ENCODE measurements at places on chromosomes 6 and 20.

DNA sequence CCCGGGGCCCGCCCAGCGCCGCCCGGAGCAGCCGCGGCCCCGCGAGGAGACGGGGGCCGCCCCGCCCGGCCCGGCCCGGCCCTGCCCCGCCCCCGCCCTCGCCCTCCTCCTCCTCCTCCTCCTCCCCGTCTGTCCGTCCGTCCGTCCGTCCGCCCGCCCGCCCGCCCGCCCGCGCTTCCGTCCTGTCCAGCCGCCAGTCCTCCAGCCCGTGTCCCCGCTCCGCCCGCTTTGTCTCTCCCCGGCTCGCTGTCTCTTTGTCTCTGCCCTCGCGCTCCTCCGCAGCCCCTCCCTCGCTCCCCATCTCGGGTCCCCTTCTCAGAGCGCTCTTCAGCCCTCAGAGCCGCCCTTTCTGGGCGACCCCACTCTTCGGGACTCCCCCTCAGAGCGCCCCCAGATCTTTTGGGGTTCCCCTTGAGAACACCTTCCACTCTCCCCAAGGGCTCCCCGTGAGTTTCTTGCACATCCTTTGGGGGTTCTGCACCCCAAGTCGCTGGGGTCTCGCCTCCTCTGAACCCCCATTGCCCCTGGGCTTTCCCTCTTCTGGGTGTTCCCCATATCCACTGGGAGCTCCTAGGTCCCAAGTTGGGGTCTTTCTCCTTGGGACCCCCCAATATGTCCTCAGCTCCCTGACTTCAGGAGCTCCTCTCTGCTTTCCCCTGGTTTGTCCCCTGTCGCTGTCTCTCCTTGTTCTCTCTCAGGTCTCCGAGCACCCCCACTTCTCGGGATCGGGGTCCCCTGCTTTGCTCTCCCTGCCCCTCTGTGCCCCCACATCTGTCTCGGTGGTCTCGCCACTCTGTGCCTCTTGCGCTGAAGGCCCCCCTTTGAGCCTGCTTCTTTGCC is 79.5 kb upstream of the MYL9 start:
- DNase-seq, result peak; percentile 73

DNA sequence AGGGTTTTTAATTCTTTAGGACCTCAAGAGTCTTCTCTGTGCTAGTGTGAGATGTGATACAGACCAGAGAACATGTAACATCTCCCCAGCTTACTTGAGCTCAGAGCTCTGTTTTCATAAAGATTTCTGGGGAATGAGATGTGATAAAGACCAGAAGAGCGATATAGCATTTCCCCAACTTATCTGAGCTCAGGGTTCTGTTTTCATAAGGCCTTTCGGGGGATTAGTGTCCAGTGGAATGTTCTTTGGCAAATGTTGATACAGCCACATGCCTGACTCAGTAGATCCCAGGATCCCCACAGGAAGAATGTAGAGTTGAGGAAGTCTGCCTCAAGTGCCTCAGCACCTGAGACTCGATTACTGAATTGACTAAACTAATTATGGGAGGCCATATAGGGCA is 18.7 kb upstream of the TOP1 start:
- no peak for DNase-seq

DNA sequence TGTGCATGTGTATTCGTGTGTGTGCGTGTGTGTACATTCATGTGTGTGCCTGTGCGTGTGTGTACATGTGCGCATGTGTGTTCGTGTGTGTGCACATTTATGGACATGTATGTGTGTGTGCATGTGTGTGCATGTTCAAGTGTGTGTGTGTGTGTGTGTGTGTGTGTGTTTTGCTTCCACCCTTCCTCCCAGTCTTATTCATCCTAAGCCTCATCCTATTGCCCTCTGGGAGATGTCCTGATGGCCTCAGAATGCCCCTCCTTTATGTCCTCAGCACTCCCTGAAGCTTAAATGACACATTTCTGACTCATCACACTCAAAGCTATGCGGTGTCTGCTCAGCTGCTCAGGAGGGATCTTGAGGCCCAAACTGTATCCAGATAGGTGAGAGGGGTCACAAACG is 76.6 kb upstream of the CCDC167 start:
- DNase-seq, result no peak

DNA sequence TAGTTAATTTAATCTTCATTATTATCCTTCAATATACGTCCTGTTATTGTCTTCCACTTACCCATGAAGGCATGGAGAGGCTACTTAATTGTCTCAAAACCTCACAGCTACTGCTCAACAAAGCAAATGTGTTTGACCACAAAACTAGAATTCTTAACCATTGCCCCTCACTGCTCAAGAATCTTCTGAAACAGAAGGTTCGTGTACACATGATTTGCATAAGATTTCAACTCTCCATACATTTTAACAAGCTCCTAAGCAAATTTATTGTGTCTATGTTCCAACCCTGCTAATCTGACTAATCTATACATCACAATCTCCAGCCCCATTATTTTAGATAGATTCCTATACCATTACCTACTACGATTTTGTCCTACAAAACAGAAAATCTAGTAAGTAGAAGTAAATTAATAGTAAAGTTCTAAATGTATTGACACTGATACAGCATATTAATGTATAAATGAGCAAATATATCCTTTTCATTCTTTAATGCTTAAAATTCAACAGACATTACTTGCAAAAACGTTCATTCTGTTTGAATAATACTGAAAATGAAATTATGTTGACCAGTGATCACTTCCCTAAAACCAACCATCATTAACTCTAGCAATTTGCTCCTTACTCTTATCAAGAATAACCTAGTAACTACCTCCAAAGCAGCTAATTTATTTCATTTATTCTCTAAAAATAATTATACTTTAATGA is 89.7 kb upstream of the RNF217 start:
- no peak for DNase-seq

DNA sequence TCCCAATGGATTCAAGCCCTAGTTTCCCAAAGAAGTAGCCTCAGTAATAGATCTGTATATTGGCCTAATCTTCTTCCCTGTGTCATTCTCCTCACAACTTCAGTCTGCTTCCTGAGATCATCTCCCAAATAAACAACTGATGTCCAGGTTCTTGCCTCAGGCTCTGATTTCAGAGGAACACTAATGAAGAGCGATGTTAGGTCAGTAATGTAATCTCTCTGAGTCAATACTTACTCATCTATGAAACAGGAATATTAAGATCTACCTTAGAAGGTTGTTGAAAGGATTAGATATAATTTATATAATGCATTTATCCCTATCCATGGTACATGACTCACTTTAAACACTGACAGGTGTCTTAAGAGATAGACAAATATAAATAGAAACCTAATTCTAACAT is 246.0 kb upstream of the FLRT3 start:
- no peak for DNase-seq

GRCh38 chr6:108844135-108844534 is 4.1 kb upstream of the ARMC2 start:
- no peak for DNase-seq

- no peak for DNase-seq
These were observed 1.5 kb downstream of the NOL4L start for GRCh38 chr20:32583581-32584070.

GRCh38 chr6:168126566-168127383 is 47.8 kb upstream of the FRMD1 start:
- DNase-seq, result no peak

DNA sequence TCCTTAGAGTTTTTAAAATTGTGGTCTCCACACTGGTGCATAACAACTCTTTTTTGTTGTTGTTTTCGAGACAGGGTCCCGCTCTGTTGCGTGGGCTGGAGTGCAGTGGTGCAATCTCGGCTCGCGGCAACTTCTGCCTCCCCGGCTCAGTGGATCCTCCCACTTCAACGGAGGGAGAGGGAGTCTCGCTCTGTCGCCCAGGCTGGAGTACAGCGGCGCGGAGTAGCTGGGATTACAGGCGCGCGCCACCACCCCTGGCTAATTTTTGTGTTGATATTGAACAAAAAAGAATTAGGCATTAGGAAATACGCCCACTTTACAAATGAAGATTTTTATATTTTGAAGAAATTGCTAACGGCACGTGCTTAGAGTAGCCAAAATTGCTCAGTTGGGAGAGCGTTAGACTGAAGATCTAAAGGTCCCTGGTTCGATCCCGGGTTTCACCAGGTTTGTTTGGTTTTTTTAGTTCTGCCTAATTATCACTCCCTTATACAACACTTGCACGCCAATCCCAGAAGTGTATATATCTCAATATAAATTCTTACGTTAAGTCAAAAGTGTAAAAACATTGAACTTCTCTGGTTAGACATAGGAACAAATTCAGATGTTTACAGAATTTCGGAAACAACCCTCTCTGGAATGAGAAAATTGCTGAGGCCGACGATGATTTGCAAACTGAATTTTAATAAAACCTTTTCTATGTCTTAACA is 159.6 kb downstream of the TRIM27 start:
- no peak for DNase-seq

DNA sequence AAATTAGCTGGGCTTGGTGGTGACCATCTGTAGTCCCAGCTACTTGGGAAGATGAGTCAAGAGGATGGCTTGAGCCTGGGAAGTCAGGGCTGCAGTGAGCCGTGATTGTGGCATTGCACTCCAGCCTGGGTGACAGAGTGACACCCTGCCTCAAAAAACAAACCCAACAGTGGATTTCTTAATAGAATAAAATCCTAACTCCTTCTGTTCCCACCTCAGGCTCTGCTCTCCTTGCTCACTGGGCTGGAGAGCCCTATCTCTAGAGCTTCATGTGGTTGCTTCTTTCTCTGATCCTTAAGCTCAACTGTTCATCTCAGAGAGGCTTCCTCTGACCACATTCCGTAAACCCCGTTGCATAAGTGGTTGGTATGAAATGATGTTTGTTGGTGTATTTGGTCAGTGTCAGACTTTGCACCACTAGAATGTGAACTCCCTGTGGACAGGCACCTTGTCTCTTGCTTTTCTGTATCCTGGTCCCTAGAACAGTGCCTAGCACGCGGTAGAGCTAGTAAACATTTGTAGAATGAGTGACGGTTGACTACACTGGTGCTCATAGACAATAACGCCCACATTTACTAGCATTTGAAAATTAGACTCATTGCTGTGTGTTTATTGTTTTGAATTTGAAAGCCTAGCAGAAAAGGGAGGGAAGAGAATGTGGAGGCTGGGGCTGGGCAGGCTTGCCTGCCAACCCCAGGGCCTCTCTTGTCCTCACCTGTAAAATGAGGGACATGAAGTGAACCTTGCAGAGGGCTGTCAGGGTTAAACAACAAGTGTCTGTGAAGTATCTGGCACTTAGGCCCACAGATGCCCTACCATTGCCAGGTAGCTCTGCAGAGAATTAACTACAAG is 4.2 kb downstream of the MAPRE1 start:
- no peak for DNase-seq

- DNase-seq, result peak; percentile 58
These were observed 1.2 kb downstream of the TRAF3IP2 start for GRCh38 chr6:111604259-111605099.

- no peak for DNase-seq
These were observed 77.2 kb downstream of the FOXO3 start for GRCh38 chr6:108637963-108638362.

- DNase-seq, result no peak
These were observed at the start of gene CCR6 for GRCh38 chr6:167122827-167123657. CCR6 (plus strand) TSS chr6:167123096; CDS start chr6:167136135, 13,039 bp downstream.

GRCh38 chr20:49539481-49540231 is 28.3 kb downstream of the PTGIS start:
- DNase-seq, result no peak

- no peak for DNase-seq
These were observed 150.7 kb downstream of the PKHD1 start for GRCh38 chr6:51936531-51937290.

DNA sequence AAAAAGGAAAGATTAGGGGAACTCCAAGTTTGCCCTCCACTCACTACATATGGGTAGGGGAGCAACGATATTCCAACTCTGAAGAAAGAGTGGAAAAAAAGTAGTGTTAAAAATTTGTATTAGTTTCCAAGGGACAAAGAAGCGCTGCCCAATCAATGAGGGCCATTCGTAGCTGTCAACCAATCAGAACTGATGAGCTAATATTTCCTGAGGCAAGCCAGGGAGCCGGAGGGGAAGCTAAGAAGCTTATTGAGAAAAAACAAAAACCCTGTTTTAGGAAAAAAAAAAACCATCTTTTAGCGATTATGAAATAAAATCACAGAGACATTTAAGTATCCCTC is 59.5 kb downstream of the TRIM38 start:
- DNase-seq, result no peak

- no peak for DNase-seq
These were observed 103.8 kb downstream of the RNASET2 start for GRCh38 chr6:166852451-166852975.

DNA sequence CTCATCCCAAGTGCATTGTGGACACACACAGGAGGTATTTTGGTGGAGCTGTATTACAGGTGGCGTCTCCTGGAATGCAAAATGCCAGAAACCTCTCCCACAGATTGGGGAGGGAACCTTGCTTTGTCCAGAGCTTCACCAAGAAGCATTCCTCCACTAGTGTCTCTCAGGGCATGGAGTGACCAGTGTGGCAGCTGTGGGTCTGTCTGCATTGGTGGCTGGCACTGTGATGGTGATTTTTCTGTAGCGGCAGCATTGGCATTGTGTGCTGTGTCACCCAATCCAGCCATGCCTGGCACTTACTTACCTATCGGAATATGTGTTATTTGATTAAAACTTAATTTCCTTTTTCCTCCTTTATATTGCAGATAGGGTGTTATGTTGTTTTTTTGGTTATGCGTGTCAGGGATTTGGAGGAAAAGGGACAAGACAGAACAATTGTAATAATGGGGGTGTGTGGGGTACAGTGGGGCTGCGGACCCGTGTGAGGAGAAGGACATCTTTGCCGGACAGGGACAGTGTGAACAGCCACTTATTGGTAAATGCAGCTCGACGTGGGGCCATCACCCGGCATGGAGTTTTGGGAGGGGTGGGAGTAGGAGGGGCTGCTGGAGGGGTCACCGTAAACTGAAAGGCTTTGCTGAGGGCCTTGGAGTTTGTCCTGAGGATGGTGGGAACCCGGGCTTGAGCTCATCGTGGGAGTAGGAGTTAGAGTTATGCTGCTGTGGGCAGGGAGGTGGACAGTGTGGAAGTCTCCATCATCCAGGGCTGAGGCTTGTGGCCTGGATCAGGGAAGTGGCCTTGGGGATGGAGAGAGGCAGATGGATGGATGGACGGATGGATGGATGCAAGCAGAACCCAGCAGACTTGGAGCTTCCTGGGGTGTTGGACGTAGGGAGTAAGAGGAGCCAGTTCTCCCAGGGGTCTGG is 105.0 kb downstream of the SYCP2 start:
- DNase-seq, result no peak

GRCh38 chr6:3766214-3766613 is 14.7 kb upstream of the PXDC1 start:
- no peak for DNase-seq

GRCh38 chr6:126914801-126915200 is 203.7 kb upstream of the RSPO3 start:
- DNase-seq, result no peak
